ENCODE measurements at places on chromosomes 5 and 9. TPM values are rescaled to one million over a fixed set of nuclear protein-coding genes. Genes with fewer than 3 reads are reported as not detected.

- no peaks in the 10 kb centered on the region for H3K4me1 ChIP-seq
- H3K27ac ChIP-seq, result no peak overlapping the region
- H3K27me3 ChIP-seq, result peaks cover 86% of the 10 kb centered on the region
- no peaks in the 10 kb centered on the region for H3K36me3 ChIP-seq
- H3K4me3 ChIP-seq, result no peak overlapping the region
These were observed 55.6 kb upstream of the ZFR start for GRCh38 chr5:32500181-32500580.

- H3K27ac ChIP-seq, result no peak overlapping the region
- H3K4me3 ChIP-seq, result no peak overlapping the region
- no peaks in the 10 kb centered on the region for H3K36me3 ChIP-seq
- no peaks in the 10 kb centered on the region for H3K4me1 ChIP-seq
These were observed 16.3 kb downstream of the POLR1E start for GRCh38 chr9:37501957-37502596.

DNA sequence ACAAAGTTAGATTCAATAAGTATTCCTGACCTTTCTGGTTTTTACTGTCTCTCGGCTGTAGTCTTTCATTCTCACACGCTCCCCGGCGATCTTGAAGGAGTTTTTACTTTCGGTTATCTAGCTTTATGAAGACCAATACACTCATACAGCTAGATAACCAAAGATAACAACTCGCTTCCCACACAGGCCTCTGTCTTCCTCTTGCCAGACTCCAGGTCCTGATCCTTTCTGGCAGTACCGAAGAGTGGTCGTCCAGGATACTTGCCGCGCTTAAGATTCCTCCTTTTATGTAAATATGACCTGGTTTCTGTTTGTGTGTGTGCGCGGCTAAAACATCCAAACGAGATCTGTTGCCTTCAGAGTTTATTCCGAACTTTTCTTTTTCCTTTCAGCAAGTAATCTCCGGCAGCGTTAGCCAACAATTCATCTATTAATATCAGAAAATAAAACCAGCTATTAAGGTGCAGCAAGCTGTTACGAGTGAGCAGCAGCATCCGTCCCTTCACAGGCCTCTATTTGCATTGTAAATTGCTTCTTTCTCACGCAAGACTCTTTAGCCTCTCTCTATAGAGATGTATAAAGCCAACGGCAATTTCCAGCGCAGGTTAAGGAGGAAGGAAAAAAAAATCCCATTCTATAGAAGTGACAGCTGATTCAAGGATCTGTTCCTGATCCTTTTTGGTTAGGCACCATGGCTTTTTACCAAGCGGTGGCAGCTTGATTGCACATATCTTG is 216.1 kb downstream of the MEF2C start:
- H3K27me3 ChIP-seq, result no peaks in the 10 kb centered on the region
- no peaks in the 10 kb centered on the region for H3K36me3 ChIP-seq
- H3K4me1 ChIP-seq, result peaks cover 2% of the 10 kb centered on the region
- no peak for DNase-seq
- no peak overlapping the region for H3K27ac ChIP-seq
- peak overlapping the region; percentile 35 for H3K4me3 ChIP-seq

Gene IFNB1
- total RNA-seq, result not detected

Gene TRPM6
- total RNA-seq, result 0.09 TPM

Gene GLRA1
- total RNA-seq, result not detected

Gene C1QTNF2
- 0.20 TPM for total RNA-seq
